ENCODE measurements at places on chromosomes 2 and 18.

- H3K27me3 ChIP-seq = no peaks in the 10 kb centered on the region
- H3K36me3 ChIP-seq = no peaks in the 10 kb centered on the region
- H3K27ac ChIP-seq = no peak overlapping the region
- no peak for DNase-seq
- no peak overlapping the region for H3K4me3 ChIP-seq
- H3K4me1 ChIP-seq = no peaks in the 10 kb centered on the region
These were observed 58.3 kb downstream of the CYRIA start for GRCh38 chr2:16607301-16607700.

- H3K4me1 ChIP-seq = no peaks in the 10 kb centered on the region
- no peak overlapping the region for H3K4me3 ChIP-seq
- peaks cover 55% of the 10 kb centered on the region for H3K36me3 ChIP-seq
- H3K27me3 ChIP-seq = no peaks in the 10 kb centered on the region
These were observed 96.6 kb downstream of the BIRC6 start for GRCh38 chr2:32453242-32454062.

DNA sequence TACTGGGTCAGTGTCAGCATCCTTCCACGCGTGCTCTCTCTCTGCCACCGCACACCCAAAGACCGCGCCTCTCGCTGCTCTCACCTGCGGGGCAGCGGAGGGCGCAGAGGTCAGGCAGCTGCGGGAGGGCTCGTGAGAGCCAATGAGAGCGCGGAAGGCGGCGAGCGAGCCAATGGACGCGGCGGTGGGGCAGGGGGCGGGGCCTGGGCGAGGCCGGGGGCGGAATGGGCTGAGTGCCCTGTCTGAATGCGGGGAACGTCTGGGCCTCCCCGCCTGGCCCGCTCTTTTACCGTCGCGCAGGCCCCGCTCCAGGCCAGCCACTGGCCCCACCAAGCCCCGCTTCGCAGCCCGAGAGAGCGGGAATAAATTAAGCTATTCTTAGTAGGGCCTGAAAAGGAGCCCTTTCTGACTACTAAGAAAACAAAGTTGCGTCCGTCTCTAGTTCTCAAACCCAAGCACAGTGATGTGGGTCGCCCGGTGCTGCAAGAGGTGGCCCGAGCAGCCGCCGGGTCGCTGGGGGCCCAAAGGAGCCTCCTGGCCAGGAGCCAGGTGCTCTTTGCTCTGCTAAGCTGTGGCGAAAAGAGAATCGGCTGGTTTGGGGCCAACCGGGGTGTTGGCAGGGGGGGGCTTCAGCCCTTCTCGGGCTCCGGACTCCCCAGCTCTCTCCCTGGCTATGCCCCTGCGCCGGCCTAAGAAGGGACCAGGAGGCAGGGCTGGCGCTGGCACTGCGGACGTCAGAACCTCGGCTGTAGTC, 81.1 kb upstream of the GLI2 start:
- H3K36me3 ChIP-seq = peaks cover 6% of the 10 kb centered on the region
- no peak overlapping the region for H3K27ac ChIP-seq
- H3K27me3 ChIP-seq = no peaks in the 10 kb centered on the region
- no peak for DNase-seq

- no peak overlapping the region for H3K4me3 ChIP-seq
- no peaks in the 10 kb centered on the region for H3K27me3 ChIP-seq
- no peaks in the 10 kb centered on the region for H3K36me3 ChIP-seq
- H3K27ac ChIP-seq = no peak overlapping the region
These were observed 33.1 kb downstream of the ARL4C start for GRCh38 chr2:234463626-234464290.

DNA sequence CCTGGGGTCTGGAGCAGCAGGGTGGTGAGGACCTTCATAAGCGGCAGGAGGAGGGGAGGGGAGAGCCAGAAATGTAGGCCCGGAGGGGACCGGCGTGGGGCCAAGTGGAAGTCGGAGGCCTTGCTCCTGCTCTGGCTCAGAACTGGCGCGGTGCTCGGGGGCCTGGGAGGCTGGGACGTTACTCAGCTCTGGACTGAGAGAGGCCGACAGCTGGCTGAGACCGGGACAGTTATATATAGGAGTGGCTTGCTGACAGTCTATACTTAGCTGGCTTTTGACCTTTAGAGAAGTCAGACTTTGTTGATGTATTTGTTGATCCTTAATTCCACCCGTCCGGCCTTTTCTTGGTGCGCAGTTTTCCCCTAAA, 15.7 kb downstream of the IGFBP5 start:
- H3K36me3 ChIP-seq = no peaks in the 10 kb centered on the region
- no peak overlapping the region for H3K27ac ChIP-seq
